ENCODE measurements at places on chromosomes 6 and 20. TPM values are rescaled to one million over a fixed set of nuclear protein-coding genes. Genes with fewer than 3 reads are reported as not detected.

DNA sequence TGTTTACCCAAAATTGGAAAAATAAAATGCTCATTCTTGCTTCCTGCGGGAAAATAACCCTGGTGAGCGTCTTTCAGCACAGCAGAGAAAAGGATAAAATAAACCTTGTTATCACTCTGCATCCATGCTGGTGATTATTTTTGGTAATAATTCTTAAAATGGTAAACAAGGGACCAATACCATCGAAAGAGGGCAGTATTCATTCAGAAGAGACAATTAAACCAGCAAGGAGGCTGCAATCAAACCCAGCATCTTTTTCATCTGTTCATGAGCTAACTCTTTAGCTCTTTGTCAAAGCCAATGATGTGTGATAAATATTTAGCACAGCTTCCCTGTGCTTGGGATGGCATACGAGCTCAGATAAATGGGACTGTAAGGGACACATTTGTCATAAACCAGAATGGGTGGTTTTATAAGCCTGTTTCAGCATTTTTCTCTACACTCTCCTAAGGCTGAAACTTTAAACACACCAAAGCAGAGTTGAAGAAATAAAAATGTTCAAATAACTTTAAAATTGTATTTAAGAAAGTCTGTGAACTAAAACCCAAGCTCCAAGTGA, 34.4 kb downstream of the CDH26 start:
- no peaks in the 10 kb centered on the region for H3K4me1 ChIP-seq
- no peaks in the 10 kb centered on the region for H3K27me3 ChIP-seq
- H3K27ac ChIP-seq = no peak overlapping the region
- no peaks in the 10 kb centered on the region for H3K36me3 ChIP-seq
- H3K4me3 ChIP-seq = no peak overlapping the region

- H3K36me3 ChIP-seq = no peaks in the 10 kb centered on the region
- no peak overlapping the region for H3K4me3 ChIP-seq
- H3K27ac ChIP-seq = no peak overlapping the region
- no peaks in the 10 kb centered on the region for H3K27me3 ChIP-seq
- DNase-seq = no peak
Observed at GRCh38 chr6:168451805-168452517, 11.0 kb downstream of the SMOC2 start.

- DNase-seq = no peak
- H3K4me1 ChIP-seq = no peaks in the 10 kb centered on the region
- no peak overlapping the region for H3K27ac ChIP-seq
- H3K4me3 ChIP-seq = no peak overlapping the region
Observed at GRCh38 chr6:53691252-53691651, 25.7 kb upstream of the KLHL31 start.

The ZNF391 gene
- total RNA-seq = 0.42 TPM

GRCh38 chr6:82741325-82741995, 324.2 kb downstream of the UBE3D start:
- no peaks in the 10 kb centered on the region for H3K36me3 ChIP-seq
- no peak overlapping the region for H3K27ac ChIP-seq
- no peak for DNase-seq
- H3K4me1 ChIP-seq = no peaks in the 10 kb centered on the region
- peaks cover 2% of the 10 kb centered on the region for H3K27me3 ChIP-seq
- H3K4me3 ChIP-seq = no peak overlapping the region

Data from endothelial cell of umbilical vein (primary cell).